Natural killer cell (primary cell): ENCODE measurements at places on chromosomes 2 and 18. TPM values are rescaled to one million over a fixed set of nuclear protein-coding genes. Genes with fewer than 3 reads are reported as not detected.
A peak's percentile ranks its signal among the peaks of the same experiment; 100 is the strongest.

- no peaks in the 10 kb centered on the region for H3K36me3 ChIP-seq
- no peaks in the 10 kb centered on the region for H3K27me3 ChIP-seq
- no peak overlapping the region for H3K27ac ChIP-seq
- no peak overlapping the region for H3K4me3 ChIP-seq
Observed at GRCh38 chr2:141496810-141497209, 634.0 kb downstream of the LRP1B start.

Gene GREB1L
- total RNA-seq, result not detected

- DNase-seq, result no peak
- no peak overlapping the region for H3K4me3 ChIP-seq
- no peaks in the 10 kb centered on the region for H3K4me1 ChIP-seq
- H3K36me3 ChIP-seq, result no peaks in the 10 kb centered on the region
- H3K27me3 ChIP-seq, result no peaks in the 10 kb centered on the region
- H3K27ac ChIP-seq, result no peak overlapping the region
Observed at GRCh38 chr2:133377021-133377481, 191.2 kb downstream of the NCKAP5 start.

DNA sequence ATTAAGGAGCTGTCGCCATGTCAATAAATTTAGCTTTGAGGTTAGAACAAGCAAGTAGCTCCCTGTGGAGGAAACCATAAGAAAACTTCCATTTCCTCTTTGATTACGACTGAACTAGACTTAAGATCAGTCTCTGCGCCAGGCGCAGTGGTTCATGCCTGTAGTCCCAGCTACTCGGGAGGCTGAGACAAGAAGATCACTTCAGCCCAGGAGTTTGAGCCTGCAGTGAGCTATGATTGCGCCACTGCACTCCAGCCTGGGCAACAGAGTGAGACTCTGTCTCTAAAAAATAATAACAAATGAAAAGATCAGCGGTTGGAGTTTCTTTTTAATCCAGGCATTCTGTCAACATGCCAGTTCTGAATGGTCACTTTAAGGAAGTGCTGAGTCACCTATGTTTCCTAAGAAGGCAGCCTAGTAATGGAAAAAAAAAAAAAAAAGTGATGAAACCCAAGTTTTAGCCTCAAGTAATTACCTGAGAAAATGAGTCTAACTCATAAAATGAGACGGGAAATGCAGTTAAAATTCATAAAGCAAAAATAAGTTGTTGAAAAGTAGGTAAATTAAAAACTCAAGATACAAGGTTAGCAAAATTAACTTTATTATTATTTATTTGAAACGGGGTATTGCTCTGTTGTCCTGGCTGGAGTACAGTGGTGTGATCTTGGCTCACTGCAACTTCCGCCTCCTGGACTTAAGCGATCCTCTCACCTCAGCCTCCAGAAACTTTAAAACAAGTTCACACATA lies 10.2 kb downstream of the C18orf32 start:
- no peak for DNase-seq
- H3K27me3 ChIP-seq, result no peaks in the 10 kb centered on the region
- H3K27ac ChIP-seq, result no peak overlapping the region
- H3K36me3 ChIP-seq, result peaks cover 25% of the 10 kb centered on the region

GRCh38 chr18:58225101-58225500 lies 181.1 kb downstream of the NEDD4L start:
- H3K27ac ChIP-seq, result no peak overlapping the region
- no peaks in the 10 kb centered on the region for H3K36me3 ChIP-seq
- no peaks in the 10 kb centered on the region for H3K27me3 ChIP-seq
- H3K4me1 ChIP-seq, result no peaks in the 10 kb centered on the region

Gene CCDC68
- total RNA-seq, result not detected

Gene SOCS6
- total RNA-seq, result 2.5 TPM

DNA sequence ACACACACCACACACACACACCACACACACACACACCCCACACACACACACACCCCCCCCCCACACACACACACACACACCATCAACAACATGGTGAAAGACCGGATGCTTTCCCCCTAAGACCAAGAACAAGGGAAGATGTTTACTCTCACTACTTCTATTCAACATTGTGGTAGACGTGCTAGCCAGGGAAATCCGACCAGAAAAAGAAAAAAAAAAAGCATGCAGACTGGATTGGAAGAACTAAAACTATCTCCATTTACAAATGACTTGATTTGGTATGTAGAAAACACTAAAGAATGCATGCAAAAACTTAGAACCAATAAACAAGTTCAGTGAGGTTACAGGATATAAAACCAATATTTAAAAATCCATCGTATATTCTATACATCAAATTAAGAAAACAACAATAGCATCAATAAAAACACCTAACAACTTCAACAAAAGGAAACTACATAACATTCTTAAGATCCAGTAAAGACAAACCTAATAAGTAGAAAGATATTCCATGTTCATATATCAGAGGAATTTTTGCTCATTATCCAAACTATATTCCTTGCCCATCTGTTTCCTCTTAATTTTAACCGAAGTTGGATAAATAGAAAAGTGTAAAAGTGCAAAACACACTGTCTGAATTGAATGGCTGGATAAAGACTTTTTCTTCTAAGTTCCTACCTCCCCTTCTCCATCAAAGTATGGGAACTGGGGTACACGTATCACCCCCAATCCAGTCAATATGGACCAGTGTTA lies 51.5 kb upstream of the RNU4ATAC start:
- DNase-seq, result no peak
- no peak overlapping the region for H3K27ac ChIP-seq
- no peaks in the 10 kb centered on the region for H3K36me3 ChIP-seq
- H3K4me1 ChIP-seq, result peaks cover 26% of the 10 kb centered on the region
- no peaks in the 10 kb centered on the region for H3K27me3 ChIP-seq

- H3K27me3 ChIP-seq, result no peaks in the 10 kb centered on the region
- no peak overlapping the region for H3K27ac ChIP-seq
Observed at GRCh38 chr2:105384216-105384615, 14.6 kb downstream of the FHL2 start.

GRCh38 chr18:62609764-62610163 lies 86.9 kb downstream of the ZCCHC2 start:
- H3K27me3 ChIP-seq, result no peaks in the 10 kb centered on the region
- no peak for DNase-seq
- H3K27ac ChIP-seq, result no peak overlapping the region
- H3K36me3 ChIP-seq, result no peaks in the 10 kb centered on the region
- H3K4me3 ChIP-seq, result no peak overlapping the region

DNA sequence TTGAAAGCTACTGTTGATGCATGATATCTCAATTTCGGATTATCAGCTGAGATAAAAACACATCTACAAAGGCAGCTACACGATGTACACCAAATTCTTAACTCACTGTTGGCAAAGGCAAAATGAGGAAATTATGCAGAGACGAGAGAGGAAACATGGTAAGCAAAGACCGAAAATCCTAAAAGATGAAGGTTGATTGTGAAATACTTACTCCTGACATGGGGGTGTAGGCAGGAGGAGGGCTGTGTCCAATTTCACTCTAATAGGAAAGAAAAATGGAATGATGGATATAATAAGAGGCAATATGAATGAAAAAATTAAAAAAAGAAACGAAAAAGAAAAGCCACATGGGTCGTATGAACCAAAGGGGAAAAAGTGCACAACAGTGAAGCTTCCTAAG lies 831.3 kb downstream of the CPS1 start:
- H3K4me3 ChIP-seq, result no peak overlapping the region
- no peak for DNase-seq
- no peak overlapping the region for H3K27ac ChIP-seq

Gene PPM1B
- total RNA-seq, result 98.8 TPM

DNA sequence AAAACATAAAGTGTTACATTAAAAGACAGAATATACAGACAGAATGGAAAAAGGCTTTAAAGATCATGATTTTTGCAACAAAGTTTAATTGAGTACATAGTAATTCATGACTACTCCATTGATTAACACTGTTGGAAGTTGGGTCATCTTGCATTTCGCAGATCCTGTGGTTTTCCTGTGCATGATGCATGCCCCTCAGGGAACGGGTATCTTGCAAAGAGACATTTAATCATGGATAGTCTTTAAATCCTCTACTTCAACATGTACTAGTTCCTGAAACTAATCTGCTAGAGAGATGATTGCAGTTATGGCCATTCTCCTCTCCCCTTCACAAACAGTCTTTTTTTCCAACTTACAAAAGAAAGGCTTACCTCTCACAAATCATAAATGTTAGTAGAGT lies 155.6 kb upstream of the DSEL start:
- no peaks in the 10 kb centered on the region for H3K4me1 ChIP-seq
- no peak overlapping the region for H3K27ac ChIP-seq
- no peak overlapping the region for H3K4me3 ChIP-seq
- no peak for DNase-seq

Gene LRP1B
- total RNA-seq, result not detected

GRCh38 chr2:2059199-2059598 lies 271.9 kb downstream of the MYT1L start:
- H3K27me3 ChIP-seq, result no peaks in the 10 kb centered on the region
- DNase-seq, result no peak
- H3K36me3 ChIP-seq, result no peaks in the 10 kb centered on the region
- H3K4me1 ChIP-seq, result peaks cover 19% of the 10 kb centered on the region
- no peak overlapping the region for H3K4me3 ChIP-seq

Gene CPO
- total RNA-seq, result not detected

GRCh38 chr2:232321156-232321816 lies 57.3 kb upstream of the ALPP start:
- DNase-seq, result peak; percentile 67
- H3K27me3 ChIP-seq, result no peaks in the 10 kb centered on the region
- H3K4me1 ChIP-seq, result peaks cover 80% of the 10 kb centered on the region
- H3K4me3 ChIP-seq, result no peak overlapping the region
- H3K27ac ChIP-seq, result no peak overlapping the region
- no peaks in the 10 kb centered on the region for H3K36me3 ChIP-seq

DNA sequence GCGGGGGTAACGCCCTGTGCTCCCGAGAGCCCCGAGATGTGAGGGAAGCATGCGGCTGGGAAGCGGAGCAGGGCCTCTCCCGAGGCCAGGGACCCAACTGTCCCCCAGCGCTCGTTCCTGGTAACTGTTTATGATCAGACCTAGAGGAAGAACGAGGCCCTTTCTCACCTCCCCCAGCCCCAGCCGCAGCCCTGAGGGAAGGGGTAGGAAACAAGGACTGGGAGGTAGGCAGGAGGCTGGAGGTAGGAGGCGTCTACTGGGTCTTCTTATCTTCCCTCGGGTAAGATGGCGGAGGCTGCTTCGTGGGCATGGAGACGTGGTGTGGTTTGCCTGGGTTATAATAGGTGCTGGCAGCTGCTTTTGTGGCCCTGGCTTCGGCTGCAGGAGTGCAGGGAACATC lies 335.8 kb downstream of the ZNF521 start:
- H3K4me1 ChIP-seq, result no peaks in the 10 kb centered on the region
- no peak overlapping the region for H3K27ac ChIP-seq
- no peaks in the 10 kb centered on the region for H3K27me3 ChIP-seq
- no peaks in the 10 kb centered on the region for H3K36me3 ChIP-seq

DNA sequence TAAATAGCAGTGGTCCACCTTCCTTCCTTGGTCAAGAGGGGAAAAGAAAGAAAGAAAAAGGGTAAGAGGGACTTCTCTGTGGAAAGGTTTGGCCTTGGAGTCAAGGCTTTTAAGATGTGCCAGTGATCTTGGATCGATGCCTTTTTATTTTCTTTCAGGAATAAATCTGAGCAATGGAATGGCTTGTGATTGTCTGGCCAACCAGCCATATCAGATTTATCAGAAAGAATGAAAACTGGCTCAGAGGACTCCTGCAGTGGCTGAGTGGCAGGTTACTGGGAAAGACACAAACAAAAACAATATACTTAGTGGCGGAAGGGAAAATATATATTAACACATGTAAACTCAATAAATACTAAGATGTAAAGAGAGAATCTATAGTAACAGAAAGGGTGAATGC lies 4.3 kb downstream of the ERBB4 start:
- H3K4me3 ChIP-seq, result no peak overlapping the region
- H3K27me3 ChIP-seq, result peaks cover 34% of the 10 kb centered on the region
- no peaks in the 10 kb centered on the region for H3K36me3 ChIP-seq
- no peak for DNase-seq
- H3K27ac ChIP-seq, result no peak overlapping the region

DNA sequence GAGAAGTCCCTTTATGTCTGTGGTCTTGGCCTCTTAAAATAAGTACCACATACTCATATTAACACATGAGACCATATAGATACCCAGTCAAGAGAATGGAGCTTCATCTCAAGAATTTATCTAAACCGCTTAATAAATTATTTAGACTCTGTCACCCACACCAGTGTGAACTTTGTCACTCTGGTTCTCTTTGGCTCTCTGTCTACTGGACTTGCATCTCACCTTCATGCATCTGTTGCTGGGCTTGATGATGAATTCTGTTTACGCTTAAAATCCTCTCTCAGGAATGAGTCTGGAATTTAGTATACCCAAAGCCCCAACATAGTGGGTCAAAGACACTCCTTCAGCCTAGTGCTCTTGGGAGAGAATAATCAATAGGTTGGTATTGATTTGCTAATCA lies 73.9 kb downstream of the SETBP1 start:
- no peak overlapping the region for H3K27ac ChIP-seq
- peaks cover 8% of the 10 kb centered on the region for H3K4me1 ChIP-seq
- H3K27me3 ChIP-seq, result no peaks in the 10 kb centered on the region
- H3K4me3 ChIP-seq, result no peak overlapping the region
- no peak for DNase-seq

GRCh38 chr2:236641051-236641726 lies 71.6 kb downstream of the ACKR3 start:
- no peaks in the 10 kb centered on the region for H3K4me1 ChIP-seq
- H3K27me3 ChIP-seq, result no peaks in the 10 kb centered on the region
- no peaks in the 10 kb centered on the region for H3K36me3 ChIP-seq
- H3K4me3 ChIP-seq, result no peak overlapping the region
- H3K27ac ChIP-seq, result no peak overlapping the region
- no peak for DNase-seq

- H3K4me1 ChIP-seq, result no peaks in the 10 kb centered on the region
- no peak overlapping the region for H3K27ac ChIP-seq
- no peak for DNase-seq
- H3K36me3 ChIP-seq, result no peaks in the 10 kb centered on the region
- no peak overlapping the region for H3K4me3 ChIP-seq
Observed at GRCh38 chr2:240875228-240876034, 6.8 kb downstream of the AGXT start.

Gene KCNF1
- total RNA-seq, result not detected

Gene RAB6D
- not detected for total RNA-seq

Gene IFIH1
- total RNA-seq, result 36.9 TPM

GRCh38 chr2:60661073-60661738 lies 94.9 kb upstream of the PAPOLG start:
- H3K36me3 ChIP-seq, result no peaks in the 10 kb centered on the region
- peaks cover 14% of the 10 kb centered on the region for H3K4me1 ChIP-seq
- peak overlapping the region; percentile 54 for H3K27ac ChIP-seq
- DNase-seq, result no peak

Gene GNAL
- 15.0 TPM for total RNA-seq

Gene TMEM247
- total RNA-seq, result not detected

- no peaks in the 10 kb centered on the region for H3K36me3 ChIP-seq
- no peak for DNase-seq
- H3K4me1 ChIP-seq, result no peaks in the 10 kb centered on the region
- H3K4me3 ChIP-seq, result no peak overlapping the region
Observed at GRCh38 chr2:212005085-212005671, 533.4 kb downstream of the ERBB4 start.

- H3K27me3 ChIP-seq, result no peaks in the 10 kb centered on the region
- no peak overlapping the region for H3K4me3 ChIP-seq
- H3K4me1 ChIP-seq, result no peaks in the 10 kb centered on the region
- no peak for DNase-seq
Observed at GRCh38 chr2:165068487-165068757, 113.1 kb upstream of the SLC38A11 start.

GRCh38 chr2:199329031-199329430 lies 128.7 kb downstream of the SATB2 start:
- no peaks in the 10 kb centered on the region for H3K4me1 ChIP-seq
- no peak overlapping the region for H3K4me3 ChIP-seq
- H3K27me3 ChIP-seq, result no peaks in the 10 kb centered on the region
- H3K27ac ChIP-seq, result no peak overlapping the region
- H3K36me3 ChIP-seq, result no peaks in the 10 kb centered on the region

GRCh38 chr2:43041661-43042360 lies 184.6 kb downstream of the ZFP36L2 start:
- no peak overlapping the region for H3K4me3 ChIP-seq
- peaks cover 18% of the 10 kb centered on the region for H3K4me1 ChIP-seq
- no peaks in the 10 kb centered on the region for H3K27me3 ChIP-seq
